ENCODE measurements at places on chromosomes 3 and 15.

DNA sequence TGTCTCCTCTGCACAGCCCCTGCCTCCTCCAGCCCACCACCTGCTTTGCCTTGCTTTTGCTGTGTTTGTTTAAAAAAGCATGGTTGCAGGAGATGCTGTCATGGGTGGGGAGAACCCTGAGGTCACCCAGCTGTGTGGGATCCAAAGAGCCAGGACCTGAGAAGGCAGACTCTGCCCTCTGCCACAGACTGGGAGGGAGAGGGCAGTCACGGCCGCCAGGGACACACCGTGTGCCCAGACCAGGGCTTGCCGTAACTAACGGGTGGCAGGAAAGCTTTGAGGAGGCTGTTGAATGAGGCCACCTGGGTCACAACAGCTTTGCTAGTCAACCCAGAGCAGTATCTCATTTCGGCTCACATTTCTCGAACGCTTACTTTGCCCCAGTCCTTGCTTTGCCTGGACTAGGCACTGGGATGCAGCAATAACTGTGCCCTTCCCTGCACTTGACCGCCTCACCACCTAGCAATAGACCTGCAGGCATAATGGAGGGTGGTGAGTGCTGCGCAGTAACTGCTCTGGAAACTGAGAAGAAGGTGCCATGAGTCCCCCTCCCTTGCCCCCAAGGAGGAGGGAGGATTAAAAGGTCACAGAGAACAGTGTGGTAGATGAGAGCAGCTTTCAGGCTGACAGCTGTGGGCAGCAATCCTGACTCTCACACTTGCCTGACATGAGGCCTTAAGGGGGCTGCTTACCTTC, 55.0 kb upstream of the CTDSPL start:
- DNase-seq, result no peak

DNA sequence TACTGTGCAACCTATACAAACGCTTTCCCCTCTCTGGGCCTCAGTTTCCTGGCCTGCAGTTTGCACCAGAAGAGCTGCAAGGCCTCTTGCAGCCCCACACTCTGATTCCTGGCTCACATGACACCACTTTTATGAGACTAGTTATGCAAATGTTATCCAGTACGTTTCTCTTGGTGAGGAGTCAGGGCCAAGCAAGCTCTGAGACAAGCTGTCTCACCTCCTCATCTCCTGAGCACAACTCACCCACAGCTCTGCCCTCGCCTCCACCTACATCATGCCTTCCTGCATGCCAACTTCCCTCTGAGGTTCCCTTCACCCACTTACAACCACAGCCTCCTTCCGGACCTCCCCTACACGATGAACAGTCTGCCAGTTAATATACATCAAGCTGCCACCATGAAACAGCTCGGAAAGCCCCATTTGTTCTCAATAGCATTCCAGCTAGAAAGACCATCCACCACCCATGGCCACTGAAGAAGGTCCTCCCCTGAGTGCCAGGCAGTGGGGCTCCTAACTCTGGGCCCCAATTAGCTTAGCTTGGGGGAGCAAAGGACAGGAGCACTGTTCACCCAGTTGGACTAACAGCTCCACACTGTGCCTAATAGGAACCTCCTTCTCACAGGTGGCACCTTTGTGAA, 25.0 kb downstream of the CRYGS start:
- DNase-seq, result peak; percentile 83

DNA sequence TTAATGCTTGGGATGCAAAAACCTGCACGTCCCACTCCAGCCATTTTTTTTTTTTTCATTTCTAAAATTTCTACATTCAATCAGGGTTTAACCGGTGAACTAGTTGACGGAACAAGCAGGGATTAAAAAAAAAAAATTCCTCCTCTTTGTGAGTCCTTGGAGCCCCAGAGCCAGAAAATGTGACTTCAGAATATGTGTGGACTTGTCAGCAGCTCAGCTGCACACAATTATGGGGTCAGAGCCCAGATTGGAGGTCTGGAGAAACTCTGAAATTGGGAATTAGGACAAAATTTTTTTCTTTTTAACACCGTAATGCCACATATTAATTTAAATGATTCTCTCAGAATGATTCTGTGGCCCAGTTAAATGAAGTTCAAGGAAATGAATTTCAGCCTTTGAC, 921.0 kb upstream of the CFAP20DC start:
- no peak for DNase-seq

GRCh38 chr3:142035308-142035922, 113.9 kb downstream of the TFDP2 start:
- no peak for DNase-seq

DNA sequence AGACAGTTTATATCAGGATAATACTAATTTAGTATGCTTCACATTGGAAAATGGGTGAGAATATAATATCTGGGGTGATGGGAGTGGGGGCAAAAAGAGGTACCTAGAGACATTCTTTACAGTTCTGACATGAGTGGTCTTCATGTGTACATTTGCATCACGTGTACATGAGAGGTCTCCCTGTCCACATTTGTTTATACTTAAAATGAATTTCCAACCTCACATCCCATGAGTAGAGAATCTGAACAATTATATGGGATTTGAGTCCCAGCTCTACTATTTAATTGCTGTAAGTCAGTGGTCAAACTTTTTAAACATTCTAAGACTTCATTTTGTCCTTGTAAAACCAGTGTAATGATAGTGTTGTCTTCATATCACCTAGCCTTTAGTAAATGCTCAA, 408.4 kb downstream of the NAALADL2 start:
- DNase-seq, result no peak

- no peak for DNase-seq
Observed at GRCh38 chr15:29784413-29784812, 37.9 kb downstream of the TJP1 start.

GRCh38 chr3:186946756-186947375, 16.5 kb downstream of the ST6GAL1 start:
- no peak for DNase-seq

DNA sequence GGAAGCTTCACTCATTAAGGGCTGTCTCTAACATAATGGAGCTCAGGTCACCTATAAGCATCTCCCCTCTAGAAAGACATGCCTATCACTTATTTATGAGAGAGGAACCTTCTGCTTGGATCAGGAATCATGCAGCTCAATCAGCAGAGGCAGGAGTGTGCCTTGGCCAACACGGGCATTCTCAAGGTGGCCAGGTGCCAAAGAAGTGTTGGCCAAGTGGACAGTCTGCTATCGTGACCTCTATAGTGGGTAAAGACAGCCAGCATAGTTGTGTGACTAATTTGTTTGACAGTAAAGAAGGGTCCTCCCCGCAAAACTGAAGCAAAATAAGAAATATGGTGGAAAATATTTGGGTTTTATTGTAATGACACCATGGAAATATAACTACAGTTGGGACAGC, 14.7 kb upstream of the AGTR1 start:
- no peak for DNase-seq

GRCh38 chr15:42772144-42772543, 35.2 kb upstream of the CDAN1 start:
- no peak for DNase-seq

- no peak for DNase-seq
Observed at GRCh38 chr3:1955170-1955569, 143.5 kb upstream of the CNTN4 start.

GRCh38 chr15:37394402-37395099, 294.2 kb upstream of the MEIS2 start:
- no peak for DNase-seq

- DNase-seq, result no peak
Observed at GRCh38 chr3:69143612-69144011, 21.2 kb upstream of the LMOD3 start.

GRCh38 chr3:58591517-58592510, 14.6 kb upstream of the FAM107A start:
- DNase-seq, result no peak

- DNase-seq, result no peak
Observed at GRCh38 chr15:90883526-90883975, 753 bp upstream of the FES start.

- DNase-seq, result peak; percentile 70
Observed at GRCh38 chr3:101512646-101513418, at the start of gene SENP7. Gene SENP7 (minus strand): TSS chr3:101513212. CDS start chr3:101513130, 82 bp downstream.

- no peak for DNase-seq
Observed at GRCh38 chr3:116059421-116060096, 385.7 kb downstream of the LSAMP start.

- no peak for DNase-seq
Observed at GRCh38 chr3:127718916-127719290, 46.2 kb downstream of the ABTB1 start.

- DNase-seq, result no peak
Observed at GRCh38 chr3:146160321-146160963, 542 bp downstream of the PLOD2 start.

DNA sequence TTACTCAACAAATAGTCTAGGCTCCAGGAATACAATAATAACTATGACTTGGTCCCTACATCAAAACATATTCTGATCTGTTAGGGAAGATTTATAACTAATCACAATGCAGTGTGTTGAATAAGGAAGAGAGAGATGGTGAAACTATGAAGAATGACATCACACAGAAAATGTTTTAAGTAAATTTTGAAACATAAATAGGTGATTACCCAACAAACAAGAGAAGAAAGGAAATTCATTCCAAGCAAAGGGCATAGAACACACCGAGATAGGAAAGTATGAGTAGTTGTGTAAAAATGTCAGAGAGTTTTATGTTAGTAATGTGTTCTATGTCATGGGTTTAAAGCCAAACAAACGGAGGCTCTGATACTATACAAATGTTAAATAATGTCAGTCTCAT, 13.4 kb downstream of the SEC62 start:
- no peak for DNase-seq

GRCh38 chr15:70825841-70826240, 28.1 kb downstream of the LARP6 start:
- DNase-seq, result no peak

GRCh38 chr3:139113231-139113992, 68.7 kb upstream of the PRR23C start:
- DNase-seq, result no peak

Data from stimulated activated CD4-positive, alpha-beta T cell treated with anti-CD3 and anti-CD28 coated beads, Interleukin-4, amount 100 ng/mL, for 4 hours (primary cell).